GM18507 (cell line): ENCODE measurements at places on chromosomes 11 and 22.
A peak's percentile ranks its signal among the peaks of the same experiment; 100 is the strongest.

GRCh38 chr11:114397349-114397982 is 2.8 kb downstream of the C11orf71 start:
- DNase-seq: no peak

DNA sequence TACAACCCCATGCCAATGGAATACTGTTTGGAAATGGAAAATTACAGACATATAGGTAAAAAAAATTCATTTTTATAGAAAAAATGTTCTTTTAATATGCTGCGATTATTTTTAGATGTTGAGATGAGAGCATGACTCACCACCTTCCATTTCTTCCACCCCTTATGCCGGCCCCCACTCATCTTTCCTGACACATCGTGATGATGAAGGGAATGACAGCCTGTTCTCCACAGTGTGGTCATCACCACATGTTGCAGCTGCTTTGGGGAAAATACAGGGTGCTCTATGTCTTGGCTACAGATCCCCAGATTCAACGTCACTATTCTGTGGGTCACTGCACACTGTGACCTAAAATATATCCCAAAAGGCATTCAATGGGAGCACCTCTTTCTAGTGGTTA is 916.2 kb downstream of the METTL15 start:
- no peak for DNase-seq

- no peak for DNase-seq
These were observed 25.0 kb upstream of the CACNG2 start for GRCh38 chr22:36728505-36728904.

DNA sequence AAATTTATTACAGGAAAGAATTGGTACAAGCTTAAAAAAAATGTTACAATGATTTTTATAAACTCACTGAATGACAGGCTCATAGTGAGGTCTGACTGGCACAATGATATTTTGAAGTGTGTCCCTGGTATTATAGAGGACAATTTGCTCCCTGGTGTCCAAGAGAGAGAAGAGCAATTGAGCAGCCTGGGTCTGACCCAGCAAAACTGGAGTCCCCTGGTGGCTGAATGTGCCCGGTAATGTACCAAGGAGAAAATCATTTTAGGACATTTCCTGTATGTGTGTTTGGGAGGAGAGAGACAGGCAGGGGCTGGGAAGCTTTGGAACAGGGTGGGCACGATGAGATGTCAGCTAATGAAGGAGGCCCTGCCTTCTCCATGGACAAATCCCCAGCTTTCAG is 125.3 kb downstream of the APOL5 start:
- DNase-seq: no peak

DNA sequence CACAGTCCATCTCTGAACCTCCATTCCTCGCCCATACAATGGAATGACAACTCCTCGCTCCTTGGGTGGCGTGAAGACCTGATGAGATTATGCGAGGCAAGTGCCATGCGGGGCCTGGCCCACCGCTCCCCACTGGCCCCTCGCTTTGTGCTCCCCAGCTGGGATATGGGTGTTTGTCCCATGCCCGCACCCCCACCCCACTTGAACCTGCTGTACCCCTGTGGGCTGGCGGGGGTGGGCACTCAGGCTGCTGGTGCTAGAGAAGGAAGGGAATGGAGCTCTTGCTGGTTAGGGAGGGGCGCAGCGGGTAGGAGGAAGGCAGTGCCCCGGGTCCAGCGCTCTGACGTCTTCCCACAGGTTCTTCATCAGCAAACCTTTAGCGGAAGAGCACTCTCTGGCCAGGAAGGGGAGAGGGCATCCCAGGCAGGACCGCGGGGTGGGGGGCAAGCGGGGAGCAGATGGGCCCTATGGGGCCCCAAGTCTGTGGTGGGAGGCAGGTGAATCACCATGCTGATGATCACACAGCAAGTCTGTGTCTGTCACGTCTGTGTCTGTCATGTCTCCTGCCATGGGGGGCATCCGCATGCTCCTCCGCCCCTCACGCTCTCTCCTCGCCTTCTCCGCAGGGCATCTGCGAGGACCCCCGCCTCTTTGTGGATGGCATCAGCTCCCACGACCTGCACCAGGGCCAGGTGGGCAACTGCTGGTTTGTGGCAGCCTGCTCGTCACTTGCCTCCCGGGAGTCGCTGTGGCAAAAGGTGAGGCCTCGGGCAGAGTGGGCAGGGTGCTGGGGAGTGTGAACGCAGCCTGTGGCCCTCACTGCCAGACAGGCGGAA is 9.4 kb upstream of the OMP start:
- no peak for DNase-seq

DNA sequence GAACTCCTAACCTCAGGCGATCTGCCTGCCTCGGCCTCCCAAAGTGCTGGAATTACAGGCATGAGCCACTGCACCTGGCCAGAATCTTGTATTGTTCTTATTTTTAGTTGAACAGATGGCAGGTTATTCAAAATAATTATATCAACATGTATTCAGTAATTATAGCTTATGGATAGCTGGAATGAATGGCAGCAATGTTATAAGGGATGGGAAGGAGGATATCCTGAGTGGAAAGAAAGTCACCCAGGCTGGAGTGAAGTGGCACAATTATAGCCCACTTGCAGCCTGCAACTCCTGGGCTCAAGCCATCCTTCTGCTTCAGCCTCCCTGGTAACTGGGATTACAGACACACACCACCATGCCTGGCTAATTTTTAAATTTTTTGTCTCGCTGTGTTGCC is 88.1 kb downstream of the MED15 start:
- DNase-seq: no peak

GRCh38 chr11:75873417-75874221 is 58.6 kb downstream of the UVRAG start:
- no peak for DNase-seq

- DNase-seq: no peak
These were observed 7.3 kb downstream of the SNX19 start for GRCh38 chr11:130908770-130909625.

GRCh38 chr22:17063411-17064106 is 21.2 kb upstream of the IL17RA start:
- no peak for DNase-seq

DNA sequence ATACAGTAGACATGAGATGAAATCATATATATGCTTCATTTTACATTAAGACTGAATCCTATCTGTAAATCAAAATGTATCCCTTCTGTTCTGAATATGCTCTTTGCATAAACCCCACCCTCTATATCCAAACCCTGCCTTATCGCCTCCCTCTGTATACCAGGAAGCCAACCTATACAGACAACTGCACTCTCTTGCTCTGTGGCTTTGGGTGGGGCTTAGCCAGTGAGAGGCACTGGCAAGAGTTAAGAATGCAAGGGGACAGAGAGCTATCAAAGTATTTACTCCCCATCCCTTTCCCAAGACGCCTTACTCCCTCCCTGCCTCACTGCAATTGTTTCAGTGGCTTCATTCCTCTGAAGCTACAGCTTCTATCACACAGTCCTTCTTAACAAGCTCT is 309.8 kb downstream of the TTC28 start:
- DNase-seq: no peak

DNA sequence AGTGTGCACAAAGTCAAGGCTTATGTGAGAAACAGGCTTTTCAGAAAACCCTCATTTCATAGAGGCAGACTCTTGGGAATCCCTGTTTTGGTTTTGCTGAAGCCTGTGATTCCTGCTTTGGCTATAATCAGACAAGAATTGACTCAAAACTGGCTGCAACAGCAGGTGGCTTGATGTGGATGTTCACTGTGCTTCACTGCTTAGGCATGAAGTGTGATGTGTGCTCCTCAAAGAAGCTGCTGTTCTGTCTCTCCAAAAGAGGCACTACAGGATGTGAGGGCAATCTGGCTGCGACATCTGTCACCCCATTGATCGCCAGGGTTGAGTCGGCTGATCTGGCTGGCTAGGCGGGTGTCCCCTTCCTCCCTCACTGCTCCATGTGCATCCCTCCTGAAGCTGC is 103.5 kb downstream of the C11orf58 start:
- DNase-seq: no peak

- no peak for DNase-seq
These were observed 2.6 kb downstream of the LAMTOR1 start for GRCh38 chr11:72100462-72100861.

DNA sequence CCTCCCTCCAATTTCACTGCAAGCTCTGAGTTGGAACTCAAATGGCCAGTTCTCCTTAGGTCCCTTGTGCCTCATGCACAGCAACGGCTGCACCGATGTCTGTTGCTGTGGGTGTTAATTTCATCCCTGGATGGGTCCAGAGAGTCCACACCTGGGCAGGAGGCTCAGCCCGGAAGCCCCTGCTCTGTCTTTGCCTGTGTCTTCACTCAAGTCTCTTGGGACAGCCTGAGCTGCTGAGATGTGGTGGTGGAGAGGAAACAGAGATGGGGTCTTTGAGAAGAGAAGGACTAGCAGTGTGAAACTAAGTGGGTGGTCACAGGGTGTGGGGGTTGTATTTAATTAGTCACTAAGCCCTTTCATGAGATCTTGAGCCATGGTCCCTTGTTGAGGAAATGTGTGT is 109.3 kb downstream of the NECTIN1 start:
- DNase-seq: peak; percentile 36

- DNase-seq: no peak
These were observed 545.0 kb downstream of the ETS1 start for GRCh38 chr11:128042290-128042751.

- DNase-seq: no peak
These were observed 23.0 kb upstream of the ZDHHC13 start for GRCh38 chr11:19093976-19094375.

DNA sequence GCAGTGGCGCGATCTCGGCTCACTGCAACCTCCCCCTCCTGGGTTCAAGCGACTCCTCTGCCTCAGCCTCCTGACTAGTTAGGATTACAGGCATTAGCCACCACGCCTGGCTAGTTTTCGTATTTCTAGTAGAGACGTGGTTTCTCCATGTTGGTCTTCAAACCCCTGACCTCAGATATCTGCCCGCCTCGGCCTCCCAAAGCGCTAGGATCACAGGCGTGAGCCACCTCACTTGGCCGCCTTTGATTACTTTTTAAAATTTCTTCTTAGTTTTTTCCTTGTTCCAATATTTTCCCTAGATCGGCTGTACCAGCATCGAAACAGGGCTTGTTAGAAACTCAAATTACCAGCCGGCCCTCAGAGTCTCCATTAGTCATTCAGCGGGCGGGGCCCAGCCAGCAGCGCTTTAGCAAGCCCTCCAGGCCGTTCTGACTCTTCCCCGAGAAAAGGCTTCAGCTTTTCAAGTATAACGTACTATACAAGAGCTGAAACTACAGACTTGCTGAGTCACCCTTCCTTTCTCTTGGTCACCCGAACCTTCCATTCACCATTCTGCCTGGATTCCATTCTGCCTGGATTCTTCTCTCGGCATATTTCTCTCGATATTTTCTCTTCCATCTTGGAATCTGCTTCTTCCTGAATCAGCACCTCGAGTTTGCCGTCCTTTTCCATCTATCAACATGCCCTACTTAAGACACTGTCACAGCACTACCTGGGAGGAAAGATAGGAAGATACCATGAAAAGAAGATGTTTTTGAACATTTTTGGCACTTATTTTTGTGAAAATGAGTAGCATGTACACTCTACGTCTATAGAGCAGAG is 6.7 kb upstream of the CAPRIN1 start:
- DNase-seq: no peak

DNA sequence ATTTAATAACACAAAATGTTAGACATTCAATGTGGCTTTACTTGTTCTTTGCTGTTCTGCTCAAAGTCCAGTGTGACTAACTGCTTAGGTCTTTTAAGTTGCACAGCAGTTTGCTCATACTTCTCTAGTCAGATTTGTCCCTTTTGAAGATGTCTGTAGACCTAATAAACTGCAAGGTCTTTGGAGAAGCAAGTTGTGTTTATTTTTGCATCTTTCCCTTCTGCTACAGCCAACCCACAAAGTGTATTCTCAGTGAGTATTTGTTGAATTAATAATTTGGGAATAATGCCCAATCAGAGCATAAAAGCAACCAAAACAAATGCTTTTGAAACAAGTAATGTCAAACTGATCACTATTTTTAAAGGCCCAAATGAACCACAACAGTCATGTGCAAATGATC is 312.5 kb downstream of the CADM1 start:
- DNase-seq: no peak

DNA sequence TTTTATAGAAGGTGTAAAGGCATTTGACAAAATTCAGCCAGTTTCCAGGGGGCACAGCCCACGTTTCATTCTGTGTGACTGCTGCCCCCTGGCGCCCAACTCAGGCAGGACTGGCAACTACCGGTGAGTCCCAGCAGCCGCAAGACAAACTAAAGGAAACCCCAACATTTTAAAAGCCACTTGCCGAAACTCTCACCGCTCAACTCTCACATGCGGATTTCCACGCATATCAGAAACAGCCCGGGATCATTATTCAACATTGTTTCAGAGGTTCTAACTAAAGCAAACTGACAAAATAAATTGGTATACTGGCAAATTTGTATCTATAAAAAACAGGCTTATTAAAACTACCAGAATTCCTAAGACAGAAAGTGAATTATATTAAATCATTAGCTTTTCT is 48.2 kb downstream of the MORC2 start:
- peak; percentile 65 for DNase-seq

DNA sequence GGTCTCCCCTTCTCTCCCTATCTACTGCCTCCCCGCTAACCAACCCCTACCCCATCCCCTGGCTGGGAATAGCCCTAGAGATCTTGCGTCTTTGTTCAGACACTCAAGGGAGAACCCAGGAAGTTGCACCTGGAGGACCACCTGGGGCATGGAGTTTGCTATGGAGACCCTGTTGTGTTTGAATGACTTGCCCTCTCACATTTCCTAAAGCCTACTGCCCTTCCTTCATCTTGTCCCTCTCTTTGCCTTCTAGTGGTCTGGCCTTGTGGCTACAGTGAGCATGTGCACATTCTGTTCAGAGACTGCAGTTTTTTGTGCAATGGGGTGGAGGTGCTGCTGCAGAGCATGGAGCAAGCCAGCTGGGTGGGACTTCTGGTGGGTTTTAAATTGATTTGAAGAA is 42.5 kb downstream of the ZNRF3 start:
- no peak for DNase-seq

GRCh38 chr11:72770799-72771198 is 18.6 kb upstream of the ARAP1 start:
- DNase-seq: no peak

DNA sequence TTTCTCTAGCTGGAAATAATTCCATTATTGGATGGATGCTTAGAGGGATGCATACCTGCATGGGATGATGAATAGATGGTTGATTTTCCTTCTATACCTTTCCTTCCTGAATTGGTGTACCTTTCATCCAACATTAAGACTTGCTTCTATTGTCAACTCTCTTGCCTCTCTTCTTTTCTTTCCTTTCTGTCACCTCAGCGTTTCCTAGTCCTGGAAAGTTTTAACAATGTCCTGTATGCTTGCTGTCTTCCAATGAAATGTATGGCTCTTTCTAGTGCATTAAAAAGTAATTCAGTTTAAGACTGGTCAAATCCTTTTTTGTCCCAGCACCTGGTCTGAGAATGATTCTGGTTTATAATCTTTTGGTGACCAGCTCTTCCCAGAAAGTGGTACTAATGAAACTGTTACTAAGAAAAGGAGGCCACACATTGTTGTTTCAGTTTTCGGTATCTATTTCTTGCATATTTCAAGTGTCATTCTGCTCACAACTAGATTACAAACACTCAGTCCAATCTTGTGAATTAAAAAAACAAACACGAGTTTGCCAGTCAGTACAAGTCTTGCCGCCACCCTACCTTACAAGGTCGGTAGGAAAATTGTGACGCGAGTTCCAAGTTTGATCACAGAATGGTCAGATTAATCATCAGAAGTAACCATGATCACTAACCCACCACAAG is 8.0 kb downstream of the POU2AF1 start:
- no peak for DNase-seq
